ENCODE measurements at places on chromosomes 7 and 10. TPM values are rescaled to one million over a fixed set of nuclear protein-coding genes. Genes with fewer than 3 reads are reported as not detected.
A peak's percentile ranks its signal among the peaks of the same experiment; 100 is the strongest.

DNA sequence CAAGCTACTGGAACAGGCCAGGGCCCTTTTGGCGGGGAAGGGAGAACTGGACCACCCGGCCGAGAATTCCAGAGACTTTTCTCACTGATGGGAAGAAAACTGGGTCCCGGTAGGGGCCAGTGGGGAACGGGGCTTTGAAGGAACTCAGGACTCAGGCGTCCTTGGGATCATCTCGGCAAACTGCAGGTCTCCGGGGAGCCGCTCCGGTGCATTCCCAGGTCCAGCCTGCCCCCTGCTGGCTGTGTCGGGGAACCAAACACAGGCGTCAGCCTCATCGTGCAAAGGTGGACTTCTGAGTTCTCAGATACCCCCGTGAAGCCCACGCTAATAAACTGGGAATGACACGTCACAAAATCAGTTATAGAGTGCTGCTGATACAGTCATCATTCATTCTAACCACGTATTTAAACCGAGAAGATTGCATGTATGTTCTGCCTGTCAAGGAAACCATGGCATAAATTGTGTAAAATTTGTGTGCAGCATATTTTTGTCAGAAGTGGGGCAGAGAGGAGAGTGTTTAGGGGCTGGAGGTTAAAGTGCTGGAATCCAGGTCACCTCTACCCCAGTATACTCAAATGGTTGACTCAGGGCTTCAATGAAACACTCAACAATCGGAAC lies 76.1 kb upstream of the CPXM2 start:
- DNase-seq, result peak; percentile 49

GRCh38 chr10:131676046-131676799 lies 224.6 kb upstream of the PPP2R2D start:
- DNase-seq, result no peak

The MMD2 gene
- 0.10 TPM for polyA plus RNA-seq

GRCh38 chr10:26361971-26362370 lies 76.2 kb upstream of the APBB1IP start:
- no peak for DNase-seq

The LOXL4 gene
- polyA plus RNA-seq, result 4.5 TPM

DNA sequence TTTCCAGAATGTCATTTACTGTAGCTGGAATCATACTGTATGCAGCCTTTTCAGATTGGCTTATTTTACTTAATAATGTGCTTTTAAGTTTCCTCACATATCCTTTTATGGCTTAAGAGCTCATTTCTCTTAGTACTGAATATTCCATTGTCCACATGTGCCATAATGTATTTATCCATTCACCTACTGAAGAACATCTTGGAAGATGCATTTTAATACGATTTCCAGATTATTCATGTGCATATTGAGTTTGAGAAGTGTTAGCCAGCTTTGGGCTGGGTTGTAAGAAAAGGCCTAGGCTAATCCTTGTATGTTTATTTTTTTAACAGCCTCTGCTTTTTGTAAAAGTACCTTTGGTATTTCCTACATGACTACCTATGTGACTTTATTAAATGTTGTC lies 109.3 kb upstream of the MDFIC start:
- no peak for DNase-seq

DNA sequence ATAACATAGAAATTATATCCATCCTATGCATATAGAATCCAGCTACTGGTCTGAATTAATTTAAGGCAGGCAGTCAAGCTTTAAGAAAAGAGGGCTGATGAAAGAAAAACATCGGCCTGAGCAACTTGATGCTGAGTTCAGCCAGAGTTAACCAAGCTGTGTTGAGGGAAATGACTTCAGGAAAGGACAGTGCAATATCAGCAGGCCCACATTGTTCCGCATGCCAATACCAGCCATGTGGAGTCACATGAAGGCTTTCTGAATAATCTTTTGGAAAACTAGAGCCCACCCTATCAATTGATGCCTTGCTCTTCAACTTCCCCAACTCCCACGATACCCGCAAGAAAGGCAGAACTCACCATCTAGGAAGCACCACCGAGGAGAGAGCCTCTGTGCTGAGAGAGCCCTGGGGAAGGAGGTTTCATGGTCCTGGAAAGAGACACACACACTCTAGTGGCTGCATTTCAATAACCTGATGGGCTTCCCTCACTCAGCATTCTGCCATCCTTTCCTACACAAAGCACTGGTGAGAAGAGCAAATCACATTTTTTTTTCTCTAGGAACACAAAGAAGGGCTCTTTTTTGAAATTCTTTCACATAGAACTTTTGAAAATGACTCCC lies 125.8 kb upstream of the PTN start:
- no peak for DNase-seq

GRCh38 chr7:32501522-32501921 lies 6.2 kb downstream of the AVL9 start:
- no peak for DNase-seq

The FAM24B gene
- 5.1 TPM for polyA plus RNA-seq

The AUTS2 gene
- polyA plus RNA-seq, result 70.8 TPM

DNA sequence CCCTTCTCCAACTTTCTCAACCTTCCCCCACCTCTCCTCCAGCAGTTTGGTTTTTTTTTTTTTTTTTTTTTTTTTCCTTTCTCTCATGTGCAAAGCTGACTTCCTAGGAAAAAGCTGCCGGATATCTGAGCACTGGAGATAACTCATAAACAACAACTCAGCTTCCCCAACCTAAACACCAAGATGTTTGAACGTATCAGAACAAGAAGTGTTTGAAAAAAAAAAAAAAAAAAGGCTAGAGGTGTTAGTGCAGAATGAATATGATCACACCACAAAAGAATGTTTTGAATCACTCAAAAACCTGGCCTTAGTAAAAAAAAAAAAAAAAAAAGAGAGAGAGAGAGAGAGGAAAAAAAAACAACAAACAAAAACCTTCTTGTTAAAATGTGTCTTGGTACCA lies 11.2 kb downstream of the GATA3 start:
- no peak for DNase-seq

DNA sequence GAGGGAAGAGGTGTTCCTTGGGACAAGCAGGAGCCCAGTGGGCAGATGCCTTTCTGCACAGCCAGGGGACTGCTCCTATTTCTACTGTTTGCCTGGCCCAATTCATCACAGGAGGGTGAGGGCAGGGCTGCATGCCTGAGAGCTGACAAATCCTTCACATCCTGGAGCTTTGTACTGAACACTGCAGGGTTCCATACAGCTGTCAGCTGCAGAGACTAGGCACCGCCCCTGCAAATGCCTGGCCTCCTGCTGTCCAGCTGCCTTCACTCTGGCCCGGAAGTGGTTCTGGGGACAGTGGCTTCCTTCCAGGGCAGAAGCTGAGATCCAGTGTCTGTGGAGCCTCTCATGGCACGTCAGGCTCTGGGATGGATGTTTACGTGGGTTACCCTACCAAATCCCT lies 470.7 kb downstream of the DNAJB6 start:
- no peak for DNase-seq

The HOGA1 gene
- 41.4 TPM for polyA plus RNA-seq

- no peak for DNase-seq
These were observed 142.5 kb downstream of the DNAJB6 start for GRCh38 chr7:157479326-157479725.

The INA gene
- polyA plus RNA-seq, result 1.7 TPM

DNA sequence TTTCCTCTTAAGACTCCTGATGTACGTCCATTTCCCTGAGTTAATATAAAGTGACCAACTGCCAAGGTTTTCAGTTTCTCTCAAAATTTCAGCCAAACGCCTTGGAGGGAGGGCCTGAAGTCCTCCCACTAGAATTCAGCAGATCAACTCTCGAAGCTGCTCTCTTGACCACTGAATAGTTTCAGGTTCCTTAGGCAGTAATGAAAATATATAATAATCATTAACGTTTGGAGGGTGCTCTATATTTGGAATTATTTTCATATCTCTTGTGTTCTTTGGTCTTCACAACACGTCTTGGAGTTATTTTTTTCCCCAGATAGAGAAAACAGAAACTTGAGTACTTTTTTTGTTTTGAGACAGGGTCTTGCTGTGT lies 123.6 kb upstream of the SFMBT2 start:
- DNase-seq, result no peak

DNA sequence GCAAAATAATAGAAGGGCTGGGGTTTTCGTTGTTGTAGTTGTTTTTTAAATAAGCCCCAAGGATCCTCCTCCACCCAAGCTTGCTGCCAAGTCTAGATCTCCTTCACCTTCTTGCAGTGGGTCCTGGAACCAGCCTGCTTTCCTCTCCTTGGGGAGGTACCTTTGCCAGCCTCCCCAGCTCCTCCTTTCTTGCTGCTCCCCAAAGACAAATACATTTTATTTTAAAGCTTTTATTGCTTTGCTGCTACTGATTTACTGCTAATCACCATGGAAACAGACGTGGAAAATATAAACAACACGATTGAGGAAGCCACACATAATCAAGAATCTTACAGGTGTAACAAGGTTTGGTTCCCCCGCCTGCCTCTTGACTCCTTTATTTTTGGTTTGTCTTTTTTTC lies 17.4 kb upstream of the SLF2 start:
- DNase-seq, result no peak

The NME8 gene
- 0.18 TPM for polyA plus RNA-seq

DNA sequence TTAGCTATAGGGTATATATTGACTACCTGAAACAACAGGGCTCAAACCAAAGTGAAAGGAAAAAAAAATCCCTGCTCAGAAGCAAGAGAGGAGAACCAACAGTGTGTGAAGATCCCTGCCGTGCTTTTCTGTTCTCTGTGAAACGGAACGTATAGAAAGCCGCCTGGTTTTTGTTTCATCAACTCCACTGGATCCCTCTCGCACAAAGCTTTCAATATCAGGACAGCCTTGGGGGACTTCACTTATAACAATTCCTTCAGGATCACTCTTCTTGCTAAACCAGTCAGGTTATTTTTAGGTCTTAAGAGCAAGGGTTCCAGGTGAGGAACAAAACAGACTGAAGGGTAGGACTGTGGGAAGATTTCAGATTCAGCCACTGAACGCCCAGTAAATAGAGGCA lies 151.1 kb upstream of the CACNA2D1 start:
- no peak for DNase-seq

Data from right renal pelvis (tissue), 4 donors.